ENCODE measurements at places on chromosomes 4 and X.

DNA sequence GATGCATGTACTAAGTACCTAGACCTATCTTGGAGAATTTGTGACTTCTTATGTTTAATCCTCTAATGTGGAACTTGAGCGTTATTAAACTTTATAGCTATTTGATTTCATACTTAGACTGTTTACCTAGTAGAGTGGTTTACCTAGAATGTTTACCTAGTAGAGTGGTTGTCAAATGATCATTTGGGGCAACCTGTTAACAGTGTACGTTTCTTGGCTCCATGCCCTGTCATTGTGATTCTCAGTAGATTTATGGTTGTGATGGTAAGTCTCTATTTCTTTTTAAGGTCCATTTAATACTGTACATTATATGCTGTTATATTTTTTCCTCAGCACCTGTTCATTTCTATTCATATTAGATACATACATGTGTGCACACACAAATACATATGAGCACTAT, 233.0 kb upstream of the MAD2L1 start:
- DNase-seq = no peak

- no peak for DNase-seq
Observed at GRCh38 chr4:24800325-24800895, 5.0 kb downstream of the SOD3 start.

GRCh38 chr4:55122235-55122634, 3.2 kb downstream of the KDR start:
- DNase-seq = no peak

DNA sequence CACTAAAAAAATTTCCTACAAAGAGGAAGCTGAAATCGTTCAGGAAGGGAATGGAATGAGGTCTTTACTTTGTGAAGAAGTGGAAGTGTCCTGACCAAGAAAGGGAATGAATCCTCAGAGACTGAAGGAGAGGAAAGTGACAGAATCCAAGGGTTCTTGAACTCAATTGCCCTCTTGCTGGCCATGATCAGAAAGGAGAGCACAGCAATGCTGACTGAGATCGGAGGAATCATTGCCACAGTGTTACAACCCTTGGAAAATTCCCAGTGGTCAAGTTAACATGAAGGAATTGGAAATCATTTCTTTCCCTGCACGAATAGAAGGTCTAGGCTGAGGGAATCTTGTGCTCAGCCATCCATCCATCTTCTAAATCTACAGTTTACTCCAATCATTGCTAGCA, 190.0 kb upstream of the NEIL3 start:
- no peak for DNase-seq

DNA sequence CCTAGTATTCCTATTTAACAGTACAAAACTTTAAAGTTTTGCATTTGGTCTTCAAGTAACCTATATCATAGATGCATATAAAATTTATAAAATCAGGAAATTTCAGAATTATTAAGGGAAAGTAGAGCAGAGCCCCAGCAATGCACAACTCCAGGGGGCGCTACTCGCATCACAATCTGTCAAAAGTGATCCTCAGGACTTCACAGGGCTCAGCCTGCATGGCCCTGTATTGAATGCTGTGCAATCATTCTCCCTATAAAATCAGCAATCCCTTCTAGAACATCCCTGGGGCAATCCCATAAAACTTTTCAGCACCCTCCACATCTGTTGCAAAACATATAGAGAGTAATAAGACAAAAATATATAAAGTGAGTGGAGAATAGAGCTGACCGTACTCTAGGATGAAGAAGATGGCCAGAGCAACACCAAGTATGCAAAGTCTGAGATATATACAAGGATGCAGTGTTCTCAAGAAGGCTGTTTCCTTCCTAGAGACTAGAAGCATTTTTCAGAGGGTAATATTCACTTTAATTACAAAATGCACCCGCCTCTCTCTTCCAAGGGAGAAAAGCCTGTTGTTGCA, 12.5 kb upstream of the PPARGC1A start:
- no peak for DNase-seq

DNA sequence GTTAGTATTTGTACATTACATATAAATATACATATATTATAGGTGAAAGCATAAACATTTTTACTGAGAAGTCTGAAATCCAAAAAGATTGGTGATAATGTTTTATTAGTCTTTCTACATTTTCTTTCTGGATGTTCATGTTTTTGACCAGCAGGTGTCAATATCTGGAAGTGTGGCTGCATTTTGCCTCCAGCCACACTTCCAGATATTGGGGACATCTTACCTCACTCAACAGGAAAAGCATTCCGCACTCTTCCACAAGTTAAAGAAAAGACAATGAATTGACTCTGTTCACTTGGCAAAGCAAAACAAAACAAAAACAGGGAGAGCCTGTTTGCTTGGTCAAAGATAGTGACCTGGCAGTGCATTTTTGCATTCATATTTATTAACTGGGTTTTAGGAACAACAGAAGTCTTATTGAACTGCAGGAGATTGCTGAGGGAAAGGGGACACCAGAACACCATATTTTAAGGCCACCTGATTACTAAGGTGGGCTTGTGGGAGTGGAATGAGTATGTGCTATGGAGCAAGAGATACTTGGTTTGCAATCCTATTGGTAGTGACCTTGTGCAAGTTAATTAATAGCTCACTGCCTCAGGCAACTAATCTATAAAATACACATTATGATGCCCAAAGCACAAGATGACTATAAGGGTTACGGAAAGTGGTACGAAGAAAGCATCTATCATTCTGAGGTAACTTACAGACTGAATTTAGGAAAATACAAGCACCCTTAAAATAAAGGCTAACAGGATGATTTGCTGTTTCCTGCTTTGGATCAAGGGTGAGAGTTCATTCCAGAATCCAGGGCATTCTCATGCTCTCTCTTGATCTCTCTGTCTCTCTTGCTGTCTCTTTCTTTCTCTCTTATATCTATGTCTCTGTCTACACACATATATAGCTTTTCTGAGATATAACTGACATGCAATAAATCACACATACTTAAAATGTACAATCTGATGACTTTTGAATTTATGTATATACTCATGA, 389.9 kb upstream of the EMCN start:
- no peak for DNase-seq

GRCh38 chrX:44203791-44204190, 139.7 kb downstream of the EFHC2 start:
- no peak for DNase-seq

GRCh38 chr4:121514443-121514842, 133.6 kb upstream of the QRFPR start:
- no peak for DNase-seq

DNA sequence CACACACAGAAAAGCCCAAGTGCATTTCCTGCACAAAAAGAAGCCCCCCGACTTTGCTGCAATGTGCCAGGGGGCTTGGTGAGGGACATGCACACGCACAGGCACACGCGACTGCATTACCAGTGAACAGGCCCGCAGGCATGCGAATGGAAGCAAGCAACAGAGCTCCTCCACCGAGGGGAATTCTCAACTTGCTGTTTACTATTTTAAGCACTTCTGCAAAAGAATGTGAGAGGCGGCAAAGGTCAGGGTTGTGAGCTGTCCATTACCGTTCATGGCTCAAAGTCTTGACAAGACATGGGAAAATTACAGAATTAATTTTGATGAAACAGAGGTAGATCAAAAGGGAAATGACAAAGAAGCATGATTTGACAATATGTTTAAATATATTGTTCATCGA, 342.5 kb upstream of the NOCT start:
- DNase-seq = no peak

- no peak for DNase-seq
Observed at GRCh38 chr4:73823760-73824159, 12.7 kb upstream of the CXCL6 start.

GRCh38 chr4:22910200-22910599, 217.5 kb downstream of the GBA3 start:
- no peak for DNase-seq

DNA sequence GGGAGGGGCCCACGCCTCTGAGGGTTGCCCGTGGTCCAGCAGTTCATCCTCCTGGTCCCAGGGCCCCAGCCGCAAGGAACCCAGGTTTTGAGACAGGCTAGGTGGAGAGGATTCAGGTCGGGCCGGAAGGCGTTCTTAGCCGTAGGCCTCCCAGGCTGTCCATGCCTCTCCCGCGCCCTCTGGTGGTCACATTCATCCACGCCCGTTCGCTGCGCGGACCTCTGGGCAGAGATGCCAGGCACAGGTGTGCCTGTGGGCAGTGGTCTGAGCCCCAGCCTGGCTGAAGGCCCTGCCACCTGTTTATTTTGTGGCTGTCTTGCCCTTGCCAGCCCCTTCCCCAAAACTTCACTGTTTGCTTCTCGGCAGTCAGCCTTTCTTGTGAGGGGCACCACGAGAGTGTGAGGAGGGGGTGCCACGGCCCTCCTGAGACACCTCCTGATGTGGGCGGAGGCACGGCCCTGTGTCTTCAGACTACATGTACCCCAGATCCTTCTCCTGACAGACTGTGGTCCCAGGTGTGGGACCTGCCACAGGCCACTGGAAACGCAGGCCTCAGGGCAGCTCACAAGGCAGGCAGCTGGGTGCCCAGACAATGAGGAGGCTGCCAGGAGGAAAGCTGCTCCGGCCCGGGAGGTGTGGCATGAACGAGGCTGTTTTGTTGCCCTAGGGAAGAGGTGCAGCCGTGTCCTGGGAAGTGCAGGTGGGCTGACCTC, 5.0 kb downstream of the UVSSA start:
- peak; percentile 92 for DNase-seq
